HAP-1 (cell line): ENCODE measurements at places on chromosomes 1 and 21.
A peak's percentile ranks its signal among the peaks of the same experiment; 100 is the strongest.

GRCh38 chr1:192609110-192610079 is 26.6 kb upstream of the RGS13 start:
- DNase-seq = no peak

GRCh38 chr1:181312946-181313345 is 170.4 kb upstream of the CACNA1E start:
- DNase-seq = no peak

DNA sequence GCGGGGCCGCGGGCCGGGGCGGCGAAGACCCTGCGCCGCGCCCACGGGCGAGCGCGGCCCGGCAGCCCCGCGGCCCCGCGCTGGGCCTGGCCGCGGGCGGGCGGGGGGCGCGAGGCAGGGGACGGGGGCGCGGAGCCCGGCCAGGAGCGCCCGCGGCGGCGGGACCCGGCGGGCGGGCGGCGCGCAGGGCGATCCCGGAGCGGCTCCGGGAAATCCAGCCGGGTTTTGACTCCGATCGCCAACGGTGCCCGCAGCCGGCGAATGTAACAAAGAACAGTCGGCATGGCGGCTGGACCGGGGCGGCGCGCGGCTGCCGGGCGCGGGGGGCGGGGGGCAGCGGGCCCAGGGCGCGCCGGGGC is 334 bp downstream of the PRDM15 start:
- peak; percentile 58 for DNase-seq

DNA sequence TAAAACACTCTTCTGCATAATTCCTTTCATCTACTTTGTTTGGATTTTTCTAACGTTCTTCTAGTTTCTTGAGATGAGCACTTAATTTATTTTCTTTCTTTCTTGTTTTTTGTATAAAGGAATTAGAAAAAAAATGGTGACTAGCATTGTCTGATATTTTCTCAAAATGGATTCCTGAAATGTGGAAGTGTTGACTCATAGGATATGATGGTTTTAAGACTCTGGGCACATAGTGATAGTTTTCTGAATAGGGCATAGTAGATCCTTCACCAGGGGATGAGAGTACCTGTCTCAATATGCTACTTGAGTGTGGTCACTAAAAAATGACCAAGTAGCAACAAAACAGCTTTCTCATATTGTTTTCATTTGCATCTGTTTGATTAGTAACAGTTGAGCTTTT is 100.9 kb downstream of the PEX14 start:
- no peak for DNase-seq

- DNase-seq = no peak
Measured at GRCh38 chr1:158333405-158334155, 2.2 kb upstream of the CD1B start.

GRCh38 chr21:21156957-21157356 is 158.7 kb downstream of the NCAM2 start:
- DNase-seq = no peak

GRCh38 chr1:57142999-57143398 is 177.2 kb upstream of the C8B start:
- no peak for DNase-seq

DNA sequence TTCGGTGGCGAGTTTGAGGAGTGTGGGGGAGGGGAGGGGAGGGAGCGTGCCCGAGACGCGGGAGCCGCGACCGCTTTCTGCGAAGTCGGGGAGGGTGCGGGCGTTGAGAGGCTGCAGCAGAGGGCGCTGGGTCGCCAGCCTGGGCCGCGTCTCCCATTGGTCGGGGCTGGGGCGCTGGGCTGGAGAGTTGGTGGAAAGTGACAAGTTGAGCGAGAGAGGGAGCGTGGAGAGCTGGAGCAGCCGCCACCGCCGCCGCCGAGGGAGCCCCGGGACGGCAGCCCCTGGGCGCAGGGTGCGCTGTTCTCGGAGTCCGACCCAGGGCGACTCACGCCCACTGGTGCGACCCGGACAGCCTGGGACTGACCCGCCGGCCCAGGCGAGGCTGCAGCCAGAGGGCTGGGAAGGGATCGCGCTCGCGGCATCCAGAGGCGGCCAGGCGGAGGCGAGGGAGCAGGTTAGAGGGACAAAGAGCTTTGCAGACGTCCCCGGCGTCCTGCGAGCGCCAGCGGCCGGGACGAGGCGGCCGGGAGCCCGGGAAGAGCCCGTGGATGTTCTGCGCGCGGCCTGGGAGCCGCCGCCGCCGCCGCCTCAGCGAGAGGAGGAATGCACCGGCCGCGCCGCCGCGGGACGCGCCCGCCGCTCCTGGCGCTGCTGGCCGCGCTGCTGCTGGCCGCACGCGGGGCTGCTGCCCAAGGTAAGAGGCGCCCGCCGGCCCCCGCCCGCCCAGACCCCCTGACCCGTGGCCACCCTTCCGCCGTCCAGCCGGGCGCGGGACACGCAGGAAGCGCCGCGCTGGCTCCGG is at the start of gene ROR1:
ROR1 (plus strand) TSS at position 203 of the 802 bp plus-strand sequence.
- peak; percentile 87 for DNase-seq

- DNase-seq = no peak
Measured at GRCh38 chr1:181344091-181344490, 139.2 kb upstream of the CACNA1E start.

GRCh38 chr1:218292515-218292914 is 7.4 kb downstream of the RRP15 start:
- DNase-seq = no peak

DNA sequence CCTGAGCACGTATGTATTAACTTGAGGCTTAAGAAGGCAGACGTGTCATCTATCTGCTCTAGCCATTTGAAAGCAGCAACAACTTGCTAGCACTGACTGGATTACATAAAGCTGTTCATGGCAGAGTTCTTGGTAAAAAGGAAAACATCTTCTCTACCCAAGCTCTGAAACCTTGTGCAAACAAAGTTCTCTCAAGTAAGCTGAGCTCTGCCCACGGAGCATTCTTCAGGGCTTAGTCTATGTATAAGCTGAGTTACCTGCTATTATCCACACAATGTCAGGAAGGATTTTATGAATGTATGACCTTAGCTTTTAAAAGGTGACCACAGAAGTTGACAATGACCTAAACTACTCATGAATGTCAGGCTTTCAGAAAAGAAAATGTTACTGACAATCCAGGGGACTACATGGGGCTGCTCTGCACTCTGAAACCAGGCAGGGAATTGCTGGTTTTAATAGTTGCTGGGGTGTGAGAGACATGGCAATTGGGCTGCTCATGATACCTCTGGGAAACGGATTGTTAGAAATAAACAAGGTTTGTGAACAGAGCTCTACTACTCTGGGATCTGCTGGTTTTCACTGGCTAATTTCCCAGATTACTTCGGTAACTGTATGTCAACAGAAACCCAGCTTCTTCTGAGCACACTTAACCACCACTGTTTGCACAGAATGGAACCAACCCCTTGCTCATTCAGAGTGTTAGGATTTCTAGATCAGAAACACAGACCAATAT is 29.6 kb upstream of the CCN1 start:
- peak; percentile 79 for DNase-seq
